ENCODE measurements at places on chromosomes 2 and 18.

DNA sequence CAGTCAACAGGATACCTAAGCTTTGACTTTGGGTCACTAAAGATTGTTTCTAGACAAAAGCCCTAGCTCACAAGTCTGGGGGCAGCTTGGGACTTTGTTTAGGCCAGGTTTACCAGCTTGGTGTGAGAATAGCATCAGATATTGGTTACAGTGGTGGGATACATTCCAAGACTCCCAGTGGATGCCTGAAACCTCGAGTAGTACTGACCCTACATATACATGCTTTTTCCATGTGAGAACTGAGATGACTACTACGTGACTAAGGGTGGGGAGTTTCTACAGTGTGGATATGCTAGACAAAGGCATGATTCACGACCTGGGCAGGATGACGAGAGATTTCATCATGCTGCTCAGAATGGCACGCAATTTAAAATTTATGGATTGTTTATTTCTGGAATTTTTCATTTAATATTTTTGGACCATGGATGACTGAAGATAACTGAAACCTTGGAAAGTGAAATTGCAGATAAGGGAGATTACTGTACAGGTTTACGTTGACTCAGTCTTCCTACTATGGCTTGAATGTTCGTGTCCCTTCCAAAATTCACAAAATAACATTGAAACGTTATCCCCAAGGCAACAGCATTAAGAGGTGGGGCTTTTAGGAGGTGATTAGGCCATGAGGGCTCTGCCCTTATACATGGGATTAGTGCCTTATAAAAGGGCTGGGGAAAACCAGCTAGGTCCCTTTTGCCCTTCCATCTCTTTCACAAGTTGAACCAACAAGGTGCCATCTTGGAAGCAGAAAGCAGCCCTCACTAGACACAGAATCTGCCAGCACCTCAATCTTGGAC, 50.2 kb upstream of the CTAGE1 start:
- no peak for DNase-seq

DNA sequence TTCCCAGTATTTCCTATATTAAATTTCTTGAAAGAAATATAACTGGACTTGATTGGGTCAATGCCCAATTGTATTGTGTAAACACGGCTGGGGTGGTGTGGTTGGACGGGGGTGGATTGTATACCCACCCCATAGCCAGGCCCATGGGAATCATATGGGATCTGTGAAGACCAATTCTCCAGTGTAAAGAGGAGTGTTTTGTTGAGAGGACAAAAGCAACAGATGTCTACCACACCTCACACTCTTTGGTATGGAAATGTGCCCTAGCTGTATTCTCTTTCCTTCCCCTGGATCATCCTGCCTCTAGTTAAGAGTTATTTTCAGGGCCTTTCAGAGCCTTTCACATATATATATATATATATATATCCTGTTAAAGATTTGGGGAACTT, 57.5 kb upstream of the TGIF1 start:
- no peak for DNase-seq

GRCh38 chr2:192010073-192010472, 163.2 kb upstream of the CAVIN2 start:
- DNase-seq: no peak

DNA sequence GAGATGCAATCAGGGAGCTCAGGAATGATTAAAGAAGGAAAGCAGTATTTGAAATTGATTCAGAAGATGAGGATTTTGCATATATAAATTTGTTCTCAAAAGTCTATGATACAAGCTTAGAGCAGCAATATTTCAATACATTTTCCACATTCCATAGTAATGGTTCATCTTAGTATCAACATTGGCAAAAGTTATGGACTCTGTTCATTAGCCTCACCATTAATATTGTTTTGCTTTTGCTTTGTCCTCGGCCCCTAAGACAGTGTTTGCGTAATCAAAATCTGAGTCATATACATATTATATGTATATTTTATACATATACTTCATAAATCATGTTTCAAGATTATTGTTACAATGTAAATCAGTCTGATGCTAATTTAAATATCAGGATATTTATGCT, 176.6 kb downstream of the CNTNAP5 start:
- DNase-seq: no peak

DNA sequence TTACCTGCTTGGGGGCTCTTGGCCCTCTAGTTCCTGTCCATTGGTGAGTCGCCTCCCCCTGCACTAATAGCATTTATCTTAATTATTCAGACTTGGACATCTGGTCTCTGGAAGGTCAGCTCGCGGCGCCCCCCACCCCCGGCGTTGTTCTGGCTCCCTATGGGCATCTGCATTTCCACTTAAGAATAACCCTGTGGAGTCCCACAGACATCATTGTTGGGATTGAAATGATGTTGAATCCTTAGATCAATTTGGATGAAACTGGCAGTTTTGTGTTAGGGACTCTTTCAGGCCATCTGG, 313.8 kb upstream of the HS6ST1 start:
- DNase-seq: no peak

- no peak for DNase-seq
These were observed 7.3 kb upstream of the PRLH start for GRCh38 chr2:237558961-237559641.
